GM03348 (cell line): ENCODE measurements at places on chromosomes 7 and 10.

GRCh38 chr7:69399401-69399800 lies 198.9 kb upstream of the AUTS2 start:
- DNase-seq, result peak; percentile 70

DNA sequence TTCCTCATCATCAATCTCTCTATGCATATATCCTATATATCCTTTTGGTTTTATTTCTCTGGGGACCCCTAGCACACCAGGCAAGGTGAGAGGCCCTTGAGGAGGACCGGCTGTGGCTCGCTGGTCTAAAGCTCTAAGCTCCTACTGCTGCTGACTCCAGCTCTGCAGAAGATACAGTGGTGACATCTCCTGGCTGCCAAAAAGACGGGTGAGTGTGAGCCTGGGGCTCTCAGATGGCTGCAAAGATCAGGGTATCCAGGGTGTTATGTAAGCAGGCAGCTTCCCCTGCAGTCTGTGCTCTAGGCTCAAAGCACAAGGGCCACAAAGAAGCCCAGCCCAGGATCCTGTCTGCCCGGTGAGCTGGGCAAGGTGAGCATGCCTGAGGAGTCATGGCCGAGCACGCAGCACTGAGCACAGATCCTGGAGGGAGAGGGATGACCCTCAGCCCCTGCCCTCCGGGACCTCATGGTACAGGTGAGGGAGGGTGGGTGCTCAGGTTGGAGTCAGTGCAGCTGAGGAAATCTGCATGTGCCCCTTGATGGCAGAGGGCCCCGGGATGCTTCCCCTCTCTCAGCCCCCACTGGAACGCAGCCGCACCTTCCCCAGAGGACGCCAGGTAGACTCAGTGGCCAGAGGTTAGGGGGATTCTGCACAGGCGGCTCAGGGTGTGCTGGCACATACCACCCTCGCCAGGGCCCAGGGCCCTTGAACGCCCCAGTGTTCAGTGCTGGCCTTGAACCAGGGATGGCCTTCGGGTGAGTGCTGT lies 95.4 kb upstream of the INSIG1 start:
- no peak for DNase-seq

- peak; percentile 47 for DNase-seq
Measured at GRCh38 chr7:134875867-134876266, 96.4 kb downstream of the CALD1 start.

- no peak for DNase-seq
Measured at GRCh38 chr7:86949779-86950260, 109.6 kb downstream of the ELAPOR2 start.

DNA sequence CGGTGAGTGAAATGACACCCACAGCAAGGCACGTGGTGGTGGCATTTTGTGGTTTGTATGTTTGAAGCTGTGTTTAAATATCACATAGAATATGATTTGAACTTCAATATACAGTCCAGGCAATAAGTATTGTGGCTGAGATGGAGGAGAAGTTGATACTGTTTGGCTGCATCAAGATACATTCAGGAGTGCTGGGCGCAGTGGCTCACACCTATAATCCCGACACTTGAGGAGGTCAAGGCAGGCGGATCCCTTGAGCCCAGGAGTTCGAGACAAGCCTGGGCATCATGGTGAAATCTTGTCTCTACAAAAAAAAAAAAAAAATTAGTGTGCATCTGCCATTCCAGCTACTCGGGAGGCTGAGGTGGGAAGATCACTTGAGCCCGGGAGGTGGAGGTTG lies 35.2 kb upstream of the NUB1 start:
- DNase-seq, result no peak

GRCh38 chr10:33125522-33126517 lies 167.8 kb upstream of the ITGB1 start:
- DNase-seq, result no peak

DNA sequence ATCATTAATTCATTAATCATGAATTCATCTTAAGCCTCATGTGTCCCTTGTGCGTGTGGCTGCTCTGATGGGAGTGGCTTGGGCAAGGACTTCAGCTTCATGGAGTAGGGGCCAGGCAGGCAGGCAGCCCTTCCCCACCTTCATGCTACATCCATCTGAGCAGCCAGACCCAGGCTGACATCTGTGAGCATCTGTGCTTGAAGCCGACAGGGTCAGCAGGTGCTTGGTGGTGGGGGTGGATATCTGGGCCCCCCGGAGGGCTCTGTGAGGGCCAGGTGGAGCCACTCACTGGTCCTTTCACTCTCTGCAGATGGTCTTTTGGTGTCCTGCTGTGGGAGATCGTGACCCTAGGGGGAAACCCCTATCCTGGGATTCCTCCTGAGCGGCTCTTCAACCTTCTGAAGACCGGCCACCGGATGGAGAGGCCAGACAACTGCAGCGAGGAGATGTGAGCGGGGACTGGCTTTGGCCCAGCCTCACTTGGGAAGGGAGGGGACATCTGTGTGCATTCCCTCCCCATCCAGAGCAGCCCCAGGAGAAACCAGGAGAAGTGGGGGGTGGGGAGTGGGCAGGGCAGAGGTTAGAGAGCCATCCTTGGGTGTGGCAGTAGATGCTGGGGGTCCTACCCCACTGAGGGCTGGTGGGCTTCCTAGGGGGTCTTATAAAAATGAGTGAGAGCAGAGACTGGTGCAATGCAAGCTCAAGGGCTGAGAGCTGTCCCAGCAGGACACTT lies 14.7 kb upstream of the CSGALNACT2 start:
- no peak for DNase-seq

DNA sequence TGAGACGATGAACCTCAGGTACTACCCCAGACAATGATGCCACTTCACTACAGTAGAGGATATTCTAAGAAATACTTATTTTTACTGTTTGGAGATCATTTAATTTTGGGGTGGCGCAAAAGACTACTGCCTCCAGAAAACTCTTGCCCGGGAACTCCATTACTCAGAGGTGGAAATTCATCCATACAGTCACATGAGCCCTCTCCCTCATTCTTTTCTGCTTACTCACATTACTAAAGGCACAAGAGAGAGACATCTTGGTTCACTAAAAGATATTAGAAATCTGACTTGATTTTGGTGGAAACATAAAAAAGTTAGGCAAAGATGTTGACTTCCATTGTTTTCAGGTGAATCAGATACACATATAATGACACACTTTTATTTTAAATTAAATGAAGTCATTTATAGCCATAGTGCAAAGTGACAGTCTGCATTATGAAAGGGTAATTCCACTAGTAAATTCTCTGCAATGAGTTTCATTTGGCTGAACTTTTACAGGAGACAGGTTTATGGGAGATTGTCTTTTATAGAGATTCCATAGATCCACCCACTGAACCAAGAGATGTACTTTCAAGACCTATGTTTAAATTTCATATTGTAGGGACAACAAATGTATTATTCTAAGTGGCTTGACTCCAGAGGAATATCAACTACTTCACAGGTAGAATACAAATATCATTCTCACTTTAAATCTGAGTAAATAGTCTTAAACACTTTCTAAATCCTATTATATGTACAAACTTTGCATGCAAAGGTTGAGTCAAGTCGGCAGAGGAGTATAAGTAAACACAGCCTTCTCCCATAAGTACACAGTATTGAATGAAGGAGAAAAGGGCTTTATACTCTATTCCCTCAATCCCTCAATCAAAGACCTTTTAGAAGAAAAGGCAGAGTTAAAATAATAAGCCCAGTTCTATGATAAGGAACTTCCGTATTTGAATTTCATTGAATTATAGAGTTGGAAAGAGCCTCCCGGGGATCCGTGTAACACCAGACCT lies 18.8 kb downstream of the NEBL start:
- DNase-seq, result no peak

DNA sequence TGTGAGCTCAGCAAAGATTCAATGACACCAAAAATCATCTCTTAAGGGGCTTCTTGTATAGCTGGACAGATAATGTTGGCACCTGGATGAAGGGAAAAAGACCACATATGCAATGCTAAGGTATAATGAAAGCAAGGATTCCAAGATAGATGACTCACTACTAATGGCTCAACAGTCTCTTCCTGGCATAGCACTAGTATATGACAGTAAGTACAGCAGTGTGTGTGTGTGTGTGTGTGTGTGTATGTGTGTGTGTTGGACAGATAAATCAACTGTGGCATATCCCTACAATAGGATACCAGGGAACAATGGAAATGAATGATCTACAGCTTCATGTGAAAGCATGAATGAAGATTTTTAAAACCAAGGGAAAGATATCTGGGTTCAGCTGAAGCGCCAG lies 257.1 kb downstream of the SFMBT2 start:
- no peak for DNase-seq

DNA sequence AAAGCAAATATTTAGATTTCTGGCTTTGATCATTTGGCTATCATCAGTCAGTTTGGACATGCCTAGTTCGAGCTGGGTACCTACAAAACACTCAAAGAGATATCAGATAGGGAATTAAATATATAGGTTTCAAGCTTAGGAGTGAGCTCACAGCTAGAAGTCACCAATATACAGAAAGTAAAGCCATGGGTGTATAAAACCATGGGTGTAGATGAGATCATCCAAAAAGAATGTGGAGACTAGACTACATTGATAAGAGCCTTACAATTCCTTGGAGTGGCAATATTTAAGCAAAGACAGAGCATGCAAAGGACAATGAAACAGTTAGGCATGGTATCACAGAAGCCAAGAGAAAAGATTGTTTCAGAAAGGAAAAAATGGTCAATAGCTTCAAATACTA lies 7.2 kb upstream of the RALA start:
- DNase-seq, result no peak

- DNase-seq, result no peak
Measured at GRCh38 chr10:100830728-100831111, 82.0 kb upstream of the SLF2 start.

- no peak for DNase-seq
Measured at GRCh38 chr10:127587668-127588365, 38.7 kb downstream of the NPS start.

DNA sequence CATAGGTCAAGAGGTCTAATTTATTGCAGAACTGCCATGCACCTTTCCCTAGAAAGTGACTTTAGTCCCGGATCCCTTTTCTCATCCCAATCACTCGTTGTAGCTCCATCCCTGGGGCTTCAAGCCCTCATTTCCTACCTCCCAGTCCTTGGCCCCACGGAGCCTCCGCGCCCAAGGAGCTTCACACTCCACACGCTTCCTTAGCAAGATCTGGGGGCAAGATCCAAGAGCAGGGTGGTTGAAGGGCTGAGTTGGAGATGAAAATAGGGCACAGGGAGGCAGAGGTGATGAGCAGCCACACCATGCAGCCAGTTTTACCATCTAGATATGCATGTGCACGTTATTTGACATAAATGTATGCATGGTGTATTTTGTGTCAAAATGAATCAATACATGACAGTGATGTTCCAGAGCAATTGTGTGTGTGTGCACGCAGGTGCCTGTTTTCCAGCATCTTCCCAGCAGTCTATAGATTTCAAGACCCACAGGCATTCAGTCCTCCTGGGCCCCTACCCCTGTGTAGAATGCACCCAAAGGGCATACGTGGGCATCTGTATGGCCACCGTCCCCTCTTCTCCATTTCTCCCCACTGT lies 6.0 kb upstream of the TRPV6 start:
- no peak for DNase-seq

DNA sequence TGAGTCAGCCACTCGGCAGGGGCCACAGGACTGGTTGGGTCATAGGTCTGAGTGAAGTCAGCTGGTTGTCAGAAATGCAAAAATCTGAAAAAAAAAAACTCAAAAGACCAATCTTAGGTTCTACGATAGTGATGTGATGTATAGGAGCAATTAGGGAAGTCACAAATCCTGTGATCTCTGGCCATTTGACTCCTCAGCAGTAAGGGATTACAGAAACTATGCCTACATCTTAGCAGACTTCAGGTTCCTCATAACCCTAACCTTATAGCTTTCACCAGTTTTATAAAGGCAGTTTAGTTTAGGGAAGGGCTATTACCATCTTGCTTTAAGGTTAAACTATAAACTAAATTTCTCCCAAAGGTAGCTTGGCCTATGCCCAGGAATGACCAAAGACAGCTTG lies 163.1 kb upstream of the HGF start:
- no peak for DNase-seq

GRCh38 chr7:45506059-45506458 lies 68.1 kb upstream of the ADCY1 start:
- DNase-seq, result no peak

DNA sequence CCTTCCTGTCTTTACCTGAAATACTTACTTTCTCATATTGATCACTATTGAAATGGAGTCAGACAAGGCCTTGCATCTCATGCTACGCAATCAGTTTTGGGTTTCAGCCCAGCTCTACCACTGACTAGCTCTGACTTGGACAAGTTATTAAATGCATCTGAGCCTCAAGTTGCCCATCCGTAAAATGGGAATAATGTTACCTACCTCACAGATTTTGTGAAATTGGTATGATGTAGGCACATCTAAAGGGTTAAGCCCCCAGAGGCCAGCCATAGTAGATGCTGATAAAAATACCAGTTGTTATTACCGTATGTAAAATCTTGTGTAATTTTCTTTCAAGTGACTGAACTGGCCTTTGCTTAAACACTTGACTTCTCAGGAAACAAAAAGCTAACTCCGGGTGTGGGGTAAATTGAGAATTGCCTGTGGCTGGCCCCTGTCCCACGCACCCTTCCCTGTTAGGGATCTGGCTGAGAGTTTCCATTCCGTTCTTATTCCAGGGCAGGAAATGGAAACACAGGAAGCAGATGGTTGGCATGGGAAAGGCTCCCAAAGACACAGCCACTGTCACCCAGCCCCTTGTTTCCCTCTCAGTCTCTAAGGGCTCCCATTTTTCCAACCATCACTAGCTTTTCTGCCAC lies 7.5 kb downstream of the DUSP5 start:
- DNase-seq, result no peak

DNA sequence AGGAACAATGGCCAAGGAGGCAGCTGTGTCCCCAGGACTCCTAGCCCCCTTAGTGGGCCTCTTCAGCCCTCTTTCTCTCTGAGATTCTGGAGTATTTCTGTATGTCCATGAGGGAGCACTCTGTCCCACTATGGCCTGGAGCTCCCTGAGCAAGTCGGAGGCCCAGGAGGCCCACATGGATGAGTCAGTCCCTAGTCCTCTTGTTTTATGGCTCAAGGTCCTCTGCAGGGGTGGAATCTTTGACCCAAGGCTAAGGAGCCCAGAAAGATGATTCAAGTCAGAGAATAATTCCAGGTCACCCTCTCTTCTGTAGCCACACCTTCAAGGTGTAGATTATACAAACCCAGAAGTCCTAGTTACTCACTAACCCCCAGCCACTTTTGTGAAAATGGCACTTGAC lies 125.6 kb downstream of the PLXNA4 start:
- DNase-seq, result no peak

GRCh38 chr10:100374200-100374655 lies 27.2 kb downstream of the SCD start:
- no peak for DNase-seq
